ENCODE measurements at places on chromosomes 5 and 9.

- no peak for DNase-seq
These were observed 20.3 kb downstream of the RAI14 start for GRCh38 chr5:34676416-34676815.

DNA sequence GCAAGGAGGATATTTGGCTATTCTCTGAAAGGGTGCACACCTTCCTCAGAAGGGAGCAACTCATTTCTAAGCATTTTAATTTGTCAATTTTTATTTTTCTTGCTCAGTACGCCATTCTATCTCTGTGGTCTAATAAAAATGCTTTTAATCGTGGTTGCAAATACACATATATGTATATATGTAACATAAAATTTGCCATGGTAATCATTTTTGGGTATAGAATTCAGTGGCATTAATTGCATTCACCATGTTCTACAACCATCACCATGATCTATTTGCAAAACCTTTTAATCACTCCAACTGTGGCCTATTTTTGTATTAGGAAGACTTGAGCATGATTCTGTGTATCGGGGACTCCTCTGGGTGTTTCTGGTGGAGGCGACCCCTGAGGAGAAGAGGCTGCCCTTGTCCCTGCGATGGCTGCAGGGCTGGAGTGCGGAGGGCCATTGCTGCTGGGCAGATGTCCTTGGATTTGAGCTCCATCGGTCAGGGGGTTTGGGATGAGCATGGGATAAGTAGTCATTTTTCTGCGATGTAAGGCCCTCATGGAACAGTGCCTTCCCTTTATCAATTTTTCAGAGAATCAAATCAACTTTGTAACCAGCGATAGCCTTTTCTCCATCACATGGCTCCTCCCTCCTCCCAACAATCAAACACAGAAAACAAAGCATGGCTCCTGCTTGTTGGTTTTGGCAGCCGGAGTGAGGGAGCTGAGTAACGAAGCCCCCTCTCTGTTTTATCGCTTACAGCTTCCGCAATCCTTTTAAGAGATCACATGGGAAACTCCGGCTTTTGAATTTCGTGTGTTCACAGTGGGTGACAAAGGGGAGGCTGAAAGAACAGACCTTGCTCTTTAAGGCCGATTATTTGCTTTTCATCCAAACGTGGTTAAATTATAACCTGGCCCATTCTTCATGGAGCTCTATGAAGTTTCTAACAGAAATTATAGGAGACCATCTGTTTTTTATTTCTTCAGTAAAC is 187.3 kb downstream of the TENT4A start:
- no peak for DNase-seq

GRCh38 chr5:55402199-55402598 is 94.4 kb downstream of the MTREX start:
- DNase-seq: no peak

- DNase-seq: no peak
These were observed 79.0 kb downstream of the ADCY2 start for GRCh38 chr5:7474821-7475403.

All from SW480 (cell line).